ENCODE measurements at places on chromosomes 5 and 9.
A peak's percentile ranks its signal among the peaks of the same experiment; 100 is the strongest.

- DNase-seq: no peak
Observed at GRCh38 chr9:130359819-130360218, 84.9 kb upstream of the ASS1 start.

DNA sequence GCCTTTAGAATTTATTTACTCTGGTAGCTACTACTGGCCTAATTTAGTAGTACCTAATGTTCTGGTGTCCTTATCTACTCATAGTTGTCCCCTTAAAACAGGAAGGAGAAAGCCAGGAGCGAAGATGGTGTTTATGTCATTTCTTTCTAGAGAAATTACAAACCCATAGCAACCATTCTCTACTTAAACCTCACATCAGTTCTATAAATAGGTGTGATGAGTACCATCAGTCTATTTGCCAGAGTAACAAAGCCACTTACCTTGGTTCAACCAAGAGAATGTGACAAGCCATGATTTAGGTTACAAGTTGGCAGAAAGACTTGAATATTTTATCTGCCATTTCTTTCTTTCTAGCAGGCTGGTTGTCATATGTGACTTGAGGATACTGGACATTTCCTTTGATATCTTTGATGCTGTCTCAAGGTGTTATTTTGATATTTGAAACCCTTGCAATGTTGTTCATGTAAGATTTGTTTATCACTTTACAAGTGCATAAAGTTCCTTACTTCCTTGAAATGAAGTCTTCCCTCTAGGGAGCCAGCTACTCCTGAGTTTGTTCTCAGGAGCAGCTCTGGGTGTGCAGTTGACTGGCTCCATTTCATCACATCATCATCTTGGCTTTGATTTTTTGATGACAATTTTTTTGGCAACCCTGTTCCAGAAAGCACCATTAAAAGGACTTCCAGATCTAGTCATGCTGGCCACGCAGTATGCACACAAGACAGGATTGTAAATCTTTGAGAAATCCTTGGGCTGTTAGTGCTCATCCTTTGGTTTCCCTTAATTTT is 286.8 kb downstream of the ARHGAP26 start:
- DNase-seq: no peak

GRCh38 chr5:172641359-172642050 is 442 bp downstream of the NEURL1B start:
- peak; percentile 53 for DNase-seq

GRCh38 chr5:116970318-116970717 is 395.7 kb upstream of the SEMA6A start:
- no peak for DNase-seq

DNA sequence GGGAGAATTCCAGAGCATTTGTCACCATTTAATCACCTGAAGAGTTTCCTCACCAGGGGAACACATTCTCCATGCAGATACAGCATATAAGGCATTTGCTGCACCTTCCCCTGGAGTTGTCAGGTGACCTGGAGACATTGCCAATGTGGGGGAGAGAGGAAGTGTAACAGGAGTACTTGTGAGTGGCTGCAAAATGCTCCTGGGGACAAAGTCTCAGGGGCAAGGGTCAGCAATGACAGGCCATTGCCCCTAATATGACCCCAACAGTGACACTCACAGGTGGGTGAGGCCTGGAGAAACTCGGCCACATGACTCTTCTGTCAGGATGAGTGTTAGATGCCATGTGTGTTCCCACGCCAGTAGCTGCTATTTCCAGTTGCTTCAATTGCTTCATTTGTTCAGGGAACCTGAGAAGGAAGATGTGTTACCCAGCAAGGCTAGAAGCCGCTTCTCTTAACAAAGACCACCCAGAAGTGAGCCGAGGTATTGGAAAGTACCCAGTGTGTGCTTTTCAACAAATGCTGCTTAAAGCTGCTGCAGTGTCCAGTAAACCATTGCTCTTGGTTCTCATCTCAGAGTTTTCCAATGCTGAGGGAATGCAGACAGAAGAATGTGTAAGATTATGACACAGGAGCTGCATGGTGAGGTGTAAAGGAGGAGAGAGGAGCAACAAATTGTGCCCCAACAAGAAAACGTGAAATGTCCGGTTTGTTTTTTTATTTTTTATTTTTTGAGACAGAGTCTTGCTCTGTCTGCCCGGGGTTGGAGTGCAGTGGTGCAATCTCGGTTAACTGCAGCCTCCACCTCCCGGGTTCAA is 128.2 kb upstream of the SLC44A1 start:
- DNase-seq: no peak

GRCh38 chr9:95175523-95175922 is 142.0 kb downstream of the FANCC start:
- DNase-seq: no peak

Data from anterior cingulate cortex (tissue), 58 donors.